ENCODE measurements at places on chromosomes 7 and 10.

- DNase-seq, result no peak
Observed at GRCh38 chr7:101843293-101844271, 26.2 kb downstream of the CUX1 start.

DNA sequence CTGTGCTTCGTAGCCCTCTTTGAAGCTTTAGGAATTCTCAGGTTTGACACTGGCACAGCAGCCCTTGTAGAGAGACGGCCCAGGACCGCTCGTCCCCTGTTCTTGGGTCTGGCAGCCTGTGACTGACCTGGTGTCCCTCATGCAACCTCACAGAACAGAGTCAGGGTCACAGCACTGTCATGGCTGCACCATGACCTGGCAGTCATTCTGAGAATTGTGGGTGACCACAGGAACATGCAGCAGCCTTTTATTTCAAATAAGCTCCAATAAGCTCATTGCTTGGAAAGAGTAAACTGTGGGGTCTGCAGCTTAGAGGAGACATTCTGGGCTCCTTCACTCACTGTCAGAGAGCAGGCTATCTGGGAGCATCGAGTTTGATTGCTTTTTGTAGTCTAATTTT is 42.5 kb downstream of the MYO1G start:
- no peak for DNase-seq

GRCh38 chr10:29761916-29762315 is 127.1 kb upstream of the SVIL start:
- DNase-seq, result no peak

DNA sequence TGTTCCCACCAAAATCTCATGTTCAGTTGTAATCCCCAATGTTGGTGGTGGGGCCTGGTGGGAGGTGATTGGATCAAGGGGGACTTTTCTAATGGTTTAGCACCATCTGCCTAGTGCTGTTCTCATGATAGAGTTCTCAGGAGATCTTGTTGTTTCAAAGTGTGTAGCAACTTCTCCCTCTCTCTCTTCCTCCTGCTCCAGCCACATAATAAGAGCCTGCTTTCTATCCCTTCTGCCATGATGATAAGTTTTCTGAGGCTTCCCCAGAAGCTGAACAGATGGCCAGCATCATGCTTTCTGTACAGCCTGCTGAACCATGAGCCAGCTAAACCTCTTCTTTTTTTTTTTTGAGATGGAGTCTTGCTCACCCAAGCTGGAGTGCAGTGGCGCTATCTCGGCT is 910.6 kb downstream of the KCNMA1 start:
- no peak for DNase-seq

- DNase-seq, result no peak
Observed at GRCh38 chr10:51159841-51160240, 85.6 kb downstream of the PRKG1 start.
